Tibial nerve (tissue), 4 donors: ENCODE measurements at places on chromosomes 7 and 10. TPM values are rescaled to one million over a fixed set of nuclear protein-coding genes. Genes with fewer than 3 reads are reported as not detected.

DNA sequence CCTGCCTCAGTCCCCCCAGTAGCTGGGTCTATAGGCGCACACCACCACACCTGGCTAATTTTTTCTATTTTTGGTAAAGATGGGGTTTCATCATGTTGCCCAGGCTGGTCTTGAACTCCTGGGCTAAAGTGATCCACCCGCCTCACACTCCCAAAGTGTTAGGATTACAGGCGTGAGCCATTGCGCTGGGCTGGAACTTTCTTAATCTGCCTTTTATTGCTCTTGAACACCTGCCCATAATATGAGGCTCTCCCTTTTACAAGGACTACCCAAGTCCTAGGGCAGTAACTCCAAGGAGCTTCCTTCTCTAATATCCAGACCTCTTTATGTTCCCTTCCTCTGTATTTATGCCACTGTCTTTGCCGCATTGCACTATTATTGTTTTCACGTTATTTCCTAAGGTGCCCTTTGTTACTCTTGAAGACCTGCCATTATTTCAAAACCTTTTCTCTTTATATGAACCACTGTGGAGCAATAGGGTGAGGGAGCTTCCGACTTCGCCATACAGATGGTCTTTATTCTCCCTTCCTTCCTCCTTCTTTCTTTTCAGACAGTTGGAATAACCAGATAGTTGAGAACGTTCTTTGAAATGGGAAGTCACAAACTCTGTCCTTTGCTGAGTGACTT is 36.3 kb upstream of the TCF7L2 start:
- H3K4me1 ChIP-seq, result no peaks in the 10 kb centered on the region
- H3K27ac ChIP-seq, result no peak overlapping the region
- H3K4me3 ChIP-seq, result no peak overlapping the region
- DNase-seq, result no peak
- no peaks in the 10 kb centered on the region for H3K36me3 ChIP-seq

DNA sequence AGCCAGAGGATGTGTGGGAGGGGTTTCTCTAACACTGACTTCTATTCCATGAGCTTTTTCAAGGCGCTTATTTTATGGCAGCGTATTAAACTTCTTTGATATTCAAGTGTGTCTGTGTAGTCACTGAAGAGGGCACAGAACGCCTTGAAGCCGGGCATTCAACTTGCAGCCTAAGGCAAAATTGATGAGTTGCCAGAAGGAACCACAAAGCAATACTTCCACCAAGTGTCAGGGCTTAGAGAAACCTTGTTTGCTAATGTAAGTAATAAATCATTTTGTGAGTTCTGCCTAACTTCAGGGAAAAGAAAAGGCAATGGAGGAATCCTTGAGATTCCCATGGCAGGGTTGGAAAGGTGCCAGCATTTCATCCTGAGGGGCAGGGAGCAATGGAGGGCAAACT is 163.8 kb downstream of the LCOR start:
- H3K36me3 ChIP-seq, result no peaks in the 10 kb centered on the region
- H3K27me3 ChIP-seq, result no peaks in the 10 kb centered on the region
- no peak overlapping the region for H3K27ac ChIP-seq
- H3K4me3 ChIP-seq, result no peak overlapping the region
- no peaks in the 10 kb centered on the region for H3K4me1 ChIP-seq

- H3K4me3 ChIP-seq, result no peak overlapping the region
- H3K36me3 ChIP-seq, result no peaks in the 10 kb centered on the region
- H3K27me3 ChIP-seq, result no peaks in the 10 kb centered on the region
- H3K4me1 ChIP-seq, result no peaks in the 10 kb centered on the region
- no peak for DNase-seq
- no peak overlapping the region for H3K27ac ChIP-seq
These were observed 297.6 kb upstream of the PLXDC2 start for GRCh38 chr10:19518632-19519031.

DNA sequence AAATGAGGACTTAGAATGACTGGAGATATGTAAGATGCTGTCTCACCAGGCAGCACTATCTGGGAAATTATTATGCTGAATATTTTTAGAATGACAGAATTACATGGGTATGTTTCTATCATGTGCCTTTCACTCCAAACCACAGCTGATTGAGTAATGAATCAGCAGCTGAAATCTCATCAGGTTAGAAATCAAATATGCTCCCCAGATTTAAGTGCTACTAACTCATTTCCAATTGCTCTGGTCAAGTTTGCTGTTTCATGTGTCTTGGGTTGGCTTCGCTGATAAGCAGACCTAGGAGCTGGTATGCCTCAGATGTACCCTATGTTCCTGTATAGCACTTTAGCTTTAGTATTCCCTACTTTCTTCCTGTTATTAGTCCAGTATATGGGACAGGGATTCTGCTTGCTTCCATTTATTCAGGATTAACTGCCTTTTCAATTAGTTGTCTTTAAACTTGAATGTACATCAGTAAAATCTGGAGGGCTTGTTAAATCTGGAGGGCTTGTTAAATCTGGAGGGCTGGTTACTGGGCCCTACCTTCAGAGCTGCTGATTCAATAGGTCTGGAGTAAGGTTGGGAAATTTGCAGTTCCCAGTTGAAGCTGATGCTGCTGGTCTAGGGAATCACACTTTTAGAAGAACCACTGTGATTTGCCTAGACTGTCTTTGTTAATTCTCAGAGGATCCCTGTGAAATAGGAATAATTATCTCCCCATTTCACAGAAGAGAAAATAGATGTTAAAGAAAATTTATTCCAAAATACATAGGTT is 172.9 kb downstream of the DKK1 start:
- H3K4me3 ChIP-seq, result no peak overlapping the region
- H3K27me3 ChIP-seq, result no peaks in the 10 kb centered on the region
- DNase-seq, result no peak
- H3K36me3 ChIP-seq, result no peaks in the 10 kb centered on the region
- no peaks in the 10 kb centered on the region for H3K4me1 ChIP-seq

DNA sequence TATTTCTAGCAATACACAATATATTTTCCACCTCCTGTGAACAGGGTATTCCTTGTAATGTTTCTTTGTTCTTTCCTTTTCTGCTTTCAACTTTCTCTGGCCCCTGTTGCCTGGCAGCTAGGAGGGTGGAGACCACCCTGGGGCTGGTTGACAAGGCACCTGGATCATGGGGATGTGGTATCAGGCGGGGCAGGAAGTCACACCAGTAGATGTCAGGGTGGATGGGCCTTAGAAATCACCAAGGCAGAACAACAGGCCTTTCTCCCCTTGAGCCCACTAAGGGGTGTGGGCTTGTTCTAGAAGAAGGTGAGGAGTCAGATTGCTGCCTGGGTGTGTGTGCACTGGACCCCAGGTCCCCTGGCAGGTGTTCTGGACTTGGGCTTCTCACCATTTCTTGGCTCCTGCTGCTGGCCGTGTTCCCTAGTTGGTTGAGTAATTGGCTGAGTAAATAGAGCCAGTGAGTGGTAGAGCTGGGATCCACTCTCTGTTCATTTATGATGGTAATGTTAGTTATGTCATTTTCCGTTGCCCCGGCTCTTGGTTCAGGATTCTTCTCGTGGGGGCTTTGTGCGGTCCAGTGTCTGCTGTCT is 24.9 kb downstream of the ZNF783 start:
- no peak overlapping the region for H3K4me3 ChIP-seq
- H3K27me3 ChIP-seq, result no peaks in the 10 kb centered on the region
- no peak for DNase-seq

Gene FAM24B
- 2.8 TPM for total RNA-seq

Gene PRSS1
- 1.7 TPM for total RNA-seq
